Muscle of arm (tissue), 14 donors: ENCODE measurements at places on chromosomes 16 and 17.

GRCh38 chr17:41777574-41778188, 8.8 kb downstream of the JUP start:
- peak; percentile 89 for DNase-seq

DNA sequence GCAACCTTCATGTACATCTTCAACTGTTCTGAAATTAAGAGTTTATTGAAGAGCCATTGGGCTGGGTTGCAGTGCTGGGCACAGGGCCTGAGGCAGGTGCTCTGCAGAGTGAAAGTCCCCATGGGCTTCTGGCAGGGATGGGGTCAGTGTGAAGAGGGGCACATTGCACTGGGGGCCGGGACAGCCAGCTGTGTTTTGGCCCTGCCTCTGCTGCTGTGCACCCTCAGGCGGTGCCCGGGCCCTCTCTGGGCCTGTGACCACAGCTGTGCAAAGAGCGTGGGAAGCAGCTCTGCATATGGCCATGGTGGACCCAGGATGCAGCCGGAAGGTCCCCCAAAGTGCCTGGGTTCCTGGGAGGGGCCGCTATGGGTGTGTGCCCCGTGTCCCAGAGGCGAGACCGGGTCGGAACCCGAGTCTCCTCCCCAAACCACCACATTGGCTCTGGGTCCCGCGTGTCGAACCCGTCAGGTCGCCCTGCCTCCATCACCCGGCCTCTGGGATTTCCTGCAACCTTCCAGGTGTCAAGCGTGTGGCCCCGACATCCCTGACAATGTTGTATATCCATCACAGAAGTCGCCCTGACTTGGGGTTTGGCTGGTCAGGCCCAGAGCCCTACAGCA, 38.2 kb upstream of the ZNF469 start:
- DNase-seq, result no peak

- DNase-seq, result no peak
Observed at GRCh38 chr16:1438229-1439057, 5.9 kb downstream of the CCDC154 start.

DNA sequence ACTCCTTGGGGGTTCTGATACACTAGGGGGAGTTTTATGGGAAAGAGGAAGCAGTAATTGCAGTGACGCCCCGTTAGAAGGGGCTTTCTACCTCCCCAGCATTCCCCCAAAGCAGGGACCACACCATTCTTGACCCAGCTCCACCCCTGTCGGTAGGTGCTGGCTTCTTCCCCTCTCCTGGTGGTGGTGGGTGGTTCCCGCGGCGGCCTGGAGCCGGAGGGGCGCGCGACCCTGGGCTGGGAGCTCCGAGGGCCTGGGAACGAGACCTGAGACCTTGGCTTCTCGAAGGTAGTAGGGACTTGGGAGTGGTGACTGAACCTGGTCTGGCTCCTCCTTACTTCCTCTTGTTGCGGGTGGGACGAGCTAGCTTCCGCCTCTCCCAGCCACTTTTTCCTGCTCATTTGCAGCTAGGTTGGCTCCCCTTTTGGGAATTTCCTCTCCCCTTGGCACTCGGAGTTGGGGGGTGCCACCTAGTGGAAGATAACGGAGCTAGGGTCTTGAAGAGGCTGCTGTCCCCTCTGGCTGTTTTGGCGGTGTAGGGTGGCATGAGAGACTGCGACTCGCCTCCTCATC, 438 bp downstream of the GRN start:
- DNase-seq, result no peak

DNA sequence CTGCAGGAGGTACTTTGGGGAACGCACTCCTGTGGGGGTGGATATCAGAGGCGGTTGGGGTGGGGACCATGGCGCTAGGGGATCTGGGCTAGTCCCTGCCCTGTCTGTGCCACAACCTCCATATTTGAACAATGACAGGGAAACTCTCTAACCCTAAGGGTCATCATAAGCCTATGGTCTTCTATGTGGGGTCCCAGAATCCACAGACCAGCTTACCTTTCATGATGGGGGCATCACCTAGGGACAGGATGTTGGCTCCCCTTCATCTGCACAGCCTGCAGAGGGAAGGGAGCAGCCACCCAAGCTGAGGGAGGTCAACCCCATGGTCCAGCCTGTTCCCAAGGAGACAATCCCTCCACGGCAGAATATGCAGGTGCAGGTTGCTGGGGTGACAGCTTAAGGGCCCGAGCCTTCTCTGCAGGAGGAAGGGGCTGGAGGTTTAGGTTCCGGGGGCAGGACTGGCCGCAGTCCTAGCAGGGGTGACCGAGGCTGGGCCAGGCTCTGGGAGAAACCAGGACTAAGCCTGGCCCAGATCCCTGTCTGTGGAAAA, 1.7 kb downstream of the ORAI3 start:
- DNase-seq, result no peak

GRCh38 chr17:17668775-17669579, 12.3 kb upstream of the RAI1 start:
- no peak for DNase-seq

GRCh38 chr17:62965686-62966425, at the start of gene TANC2:
TANC2 (plus strand) TSS chr17:62966235; CDS start chr17:63009560, 43,325 bp downstream.
- DNase-seq, result peak; percentile 88

- DNase-seq, result no peak
Observed at GRCh38 chr17:72878975-72879660, 213.4 kb downstream of the SLC39A11 start.

GRCh38 chr16:35011-35677, 18.3 kb downstream of the POLR3K start:
- no peak for DNase-seq

DNA sequence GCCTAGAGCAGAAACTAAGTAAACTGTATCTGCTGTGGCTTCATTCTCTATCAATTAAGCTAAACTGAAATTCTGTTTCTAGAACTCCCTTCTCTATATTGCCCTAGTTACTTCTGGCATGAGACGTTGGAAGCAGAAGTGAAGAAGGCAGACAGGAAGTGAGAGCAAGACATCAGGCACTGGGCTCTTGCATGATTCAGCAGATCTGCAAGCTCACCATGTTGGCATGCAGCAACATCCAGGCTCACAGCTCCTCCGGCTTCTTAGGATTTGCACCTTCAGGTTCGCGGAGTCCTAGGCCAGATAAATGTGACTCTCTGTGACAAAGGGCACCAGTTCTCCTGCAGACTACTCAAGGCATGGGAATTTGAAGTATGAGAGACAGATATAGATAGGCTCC, 148.3 kb downstream of the CDH8 start:
- DNase-seq, result no peak

DNA sequence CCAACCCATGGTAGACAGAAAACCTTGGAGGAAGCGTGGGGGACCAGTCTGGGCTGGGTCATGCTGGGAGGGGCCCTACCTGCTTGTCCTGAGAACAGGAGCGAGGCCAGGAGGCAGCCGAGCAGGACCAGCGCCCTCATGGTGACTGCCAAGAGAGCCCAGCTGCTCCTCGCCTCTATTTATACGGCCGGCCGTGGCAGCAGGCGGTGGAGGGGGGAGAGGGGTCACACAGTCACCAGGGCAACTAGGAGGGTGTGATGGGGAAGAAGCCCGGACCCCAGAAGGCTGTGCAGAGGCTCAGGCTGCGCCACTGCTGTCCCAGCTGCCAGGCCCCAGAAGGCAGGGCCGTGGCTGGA, at the start of gene SRL:
Gene SRL (minus strand): TSS at position 153 of the 356 bp plus-strand sequence. CDS start 13 bp downstream, at position 140.
- no peak for DNase-seq

DNA sequence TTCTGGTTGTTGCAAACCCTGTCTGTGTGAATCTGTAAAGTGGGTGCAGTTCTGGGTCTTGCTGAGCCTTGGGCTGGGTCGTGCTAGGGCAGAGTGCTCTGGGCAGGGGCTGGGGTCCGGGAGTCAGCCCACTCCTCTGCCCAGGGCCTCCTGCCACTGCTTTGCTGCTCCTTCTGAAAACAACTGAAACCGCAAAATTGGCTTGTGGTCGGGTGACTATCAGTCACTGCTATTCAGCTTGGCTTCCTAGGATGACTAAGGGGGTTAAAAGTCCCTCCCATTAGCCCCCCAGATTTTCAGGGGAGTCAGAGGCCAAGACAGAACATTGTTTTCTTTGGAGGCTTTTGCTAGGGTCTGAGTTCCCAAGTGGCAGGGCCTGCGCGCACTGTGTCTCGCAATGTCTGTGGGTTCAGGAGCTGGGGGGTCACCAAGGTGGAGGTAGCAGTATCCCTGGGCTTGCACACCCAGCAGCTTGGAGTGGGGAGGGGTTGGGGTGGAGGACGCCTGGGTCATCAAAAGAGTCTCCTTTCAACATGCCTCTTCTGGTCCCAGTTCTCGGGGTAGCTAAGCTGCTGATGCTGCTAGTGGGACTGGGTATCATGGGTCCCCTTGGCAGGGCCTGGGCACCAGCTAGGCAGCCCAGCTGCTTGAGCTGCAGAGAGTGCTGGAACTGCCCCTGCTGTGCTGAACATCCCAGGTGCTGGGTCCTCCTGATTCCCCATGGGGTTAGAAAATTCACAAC, 13.5 kb upstream of the TBX21 start:
- DNase-seq, result no peak

- peak; percentile 87 for DNase-seq
Observed at GRCh38 chr17:62627219-62627903, at the start of gene MRC2. MRC2 (plus strand) TSS chr17:62627670; CDS start chr17:62627803, 133 bp downstream.

DNA sequence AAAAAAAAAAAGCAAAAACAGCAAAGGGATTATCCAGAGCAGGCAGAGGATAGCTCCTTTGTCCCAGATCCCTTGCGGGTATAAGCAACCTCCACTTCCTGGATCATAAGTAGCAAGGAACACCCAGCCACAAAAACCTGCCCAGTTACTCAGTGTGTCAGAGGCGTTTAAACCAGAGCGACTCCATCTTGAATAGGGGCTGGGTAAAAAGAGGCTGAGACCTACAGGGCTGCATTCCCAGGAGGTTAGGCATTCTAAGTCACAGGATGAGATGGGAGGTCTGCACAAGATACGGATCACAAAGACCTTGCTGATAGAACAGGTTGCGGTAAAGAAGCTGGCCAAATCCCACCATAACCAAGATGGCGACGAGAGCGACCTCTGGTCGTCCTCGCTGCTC, 33.4 kb upstream of the HELZ start:
- DNase-seq, result no peak

DNA sequence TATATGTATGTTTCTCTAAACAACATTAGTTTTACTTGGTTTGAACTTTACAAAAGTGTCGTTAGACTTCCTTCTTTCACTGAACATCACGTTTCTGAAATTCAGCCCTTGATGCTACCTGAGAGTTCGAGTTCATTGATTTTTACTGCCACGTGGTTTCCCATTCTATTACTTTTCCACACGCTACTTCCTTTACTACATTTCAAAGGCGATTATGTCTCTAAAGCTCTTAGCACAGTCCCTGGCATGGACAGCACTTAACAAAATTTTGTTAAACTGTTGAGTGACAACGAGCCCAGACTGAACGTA, 15.9 kb upstream of the ARHGAP17 start:
- no peak for DNase-seq

GRCh38 chr16:19294156-19294649, 8.7 kb downstream of the CLEC19A start:
- peak; percentile 18 for DNase-seq

DNA sequence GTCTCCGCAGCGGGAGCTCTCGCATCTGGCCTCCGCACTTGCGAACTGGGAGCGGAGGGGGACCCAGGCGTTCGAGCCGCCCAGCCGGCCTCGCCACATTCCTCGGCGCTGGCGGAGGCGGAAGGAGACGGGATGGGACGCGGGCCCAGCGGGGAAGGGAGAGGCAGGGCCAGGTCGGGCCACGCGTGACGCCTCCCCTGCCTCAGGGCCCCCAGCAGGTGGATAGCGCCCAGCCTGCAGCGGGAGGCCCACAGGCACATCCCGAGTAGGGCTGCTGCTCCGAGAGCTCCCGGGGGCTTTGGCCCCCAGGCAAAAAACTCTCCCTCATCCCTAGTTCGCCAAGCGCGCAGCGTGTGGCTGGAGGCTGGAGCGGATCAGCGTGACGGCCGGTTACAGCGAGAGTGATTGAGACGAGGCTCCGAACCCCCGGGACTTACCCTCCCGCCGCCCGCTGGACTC, 800 bp downstream of the PLEKHH3 start:
- no peak for DNase-seq

GRCh38 chr16:68636064-68636560, 9.0 kb upstream of the CDH3 start:
- DNase-seq, result no peak

- no peak for DNase-seq
Observed at GRCh38 chr17:14317383-14317782, 16.5 kb downstream of the HS3ST3B1 start.

DNA sequence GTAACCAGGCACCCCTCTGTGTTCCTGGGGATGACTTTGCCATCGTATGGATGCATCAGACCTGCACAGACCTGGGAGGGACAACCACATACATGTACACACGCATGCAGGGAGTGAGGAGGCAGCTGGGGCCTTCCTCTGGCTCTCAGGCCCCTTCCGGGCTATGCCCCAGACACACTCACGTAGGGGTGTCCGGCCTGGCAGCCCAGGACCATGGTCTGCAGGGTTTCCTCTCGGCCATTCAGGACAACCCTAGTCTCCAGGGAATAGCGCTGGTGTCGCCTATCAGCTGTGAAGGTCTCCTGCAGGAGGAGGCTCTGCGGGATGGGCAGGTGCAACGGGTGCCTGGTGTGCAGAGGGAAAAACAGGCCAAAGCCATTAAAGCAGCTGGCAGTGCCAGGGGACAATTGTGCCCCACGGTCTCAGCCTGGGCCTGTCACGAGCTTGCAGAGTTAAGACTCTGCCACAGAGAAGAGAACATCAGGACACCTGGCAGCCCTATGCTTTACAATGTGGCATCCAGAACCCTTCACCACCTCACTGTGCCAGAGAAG, 101.4 kb downstream of the RMI2 start:
- no peak for DNase-seq

GRCh38 chr16:57519796-57520360, 16.5 kb downstream of the CCDC102A start:
- DNase-seq, result peak; percentile 76

- DNase-seq, result no peak
Observed at GRCh38 chr17:40779181-40779909, 3.0 kb downstream of the KRT27 start.

- no peak for DNase-seq
Observed at GRCh38 chr17:35295686-35296085, 52.8 kb downstream of the SLFN5 start.

DNA sequence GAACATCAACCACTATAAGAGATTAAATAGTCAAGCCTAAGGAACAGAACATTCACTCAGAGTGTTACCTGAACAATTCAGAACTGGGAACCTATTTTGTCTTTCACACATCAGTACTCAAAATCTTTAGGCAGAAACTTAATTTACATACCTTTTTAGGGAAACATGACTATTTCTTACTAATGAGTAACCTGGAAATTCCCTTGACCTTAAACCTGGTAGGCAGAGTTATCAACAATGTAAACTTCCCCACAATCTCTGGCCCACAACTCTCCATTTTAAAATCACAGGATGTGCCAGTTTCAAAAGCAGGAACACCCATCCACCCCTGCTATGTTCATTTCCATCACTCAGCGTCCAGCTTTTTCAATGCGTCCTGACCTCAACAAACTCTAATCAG, 132.9 kb upstream of the ANKFN1 start:
- no peak for DNase-seq
